ENCODE measurements at places on chromosomes 2 and 18.

GRCh38 chr2:127642706-127643438 lies 3.1 kb upstream of the GPR17 start:
- no peak for DNase-seq

DNA sequence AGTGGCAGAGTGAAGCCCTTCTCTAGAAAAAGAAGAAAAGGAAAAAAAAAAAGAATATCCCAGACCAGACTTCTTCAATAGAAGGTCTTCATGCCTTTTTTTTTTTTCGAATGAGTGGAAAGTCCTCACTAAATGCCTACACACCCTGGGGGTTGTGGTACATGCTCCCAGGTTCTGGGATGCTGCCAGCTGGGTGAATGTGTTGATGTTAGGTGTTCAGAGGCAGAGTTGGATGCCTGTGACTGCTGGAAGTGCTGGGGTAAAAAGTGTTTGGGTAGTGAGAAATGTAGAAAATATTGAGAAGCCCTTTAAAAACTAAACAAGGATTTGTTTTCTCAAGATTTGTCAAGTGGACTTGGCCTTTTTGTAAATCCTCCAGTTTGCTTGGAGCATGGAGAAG lies 318.6 kb downstream of the SLC4A3 start:
- no peak for DNase-seq

GRCh38 chr2:180657054-180657453 lies 323.4 kb upstream of the UBE2E3 start:
- no peak for DNase-seq

- DNase-seq = no peak
Measured at GRCh38 chr2:101790857-101791256, 93.3 kb downstream of the MAP4K4 start.

- no peak for DNase-seq
Measured at GRCh38 chr2:53265544-53266299, 501.9 kb upstream of the CHAC2 start.

DNA sequence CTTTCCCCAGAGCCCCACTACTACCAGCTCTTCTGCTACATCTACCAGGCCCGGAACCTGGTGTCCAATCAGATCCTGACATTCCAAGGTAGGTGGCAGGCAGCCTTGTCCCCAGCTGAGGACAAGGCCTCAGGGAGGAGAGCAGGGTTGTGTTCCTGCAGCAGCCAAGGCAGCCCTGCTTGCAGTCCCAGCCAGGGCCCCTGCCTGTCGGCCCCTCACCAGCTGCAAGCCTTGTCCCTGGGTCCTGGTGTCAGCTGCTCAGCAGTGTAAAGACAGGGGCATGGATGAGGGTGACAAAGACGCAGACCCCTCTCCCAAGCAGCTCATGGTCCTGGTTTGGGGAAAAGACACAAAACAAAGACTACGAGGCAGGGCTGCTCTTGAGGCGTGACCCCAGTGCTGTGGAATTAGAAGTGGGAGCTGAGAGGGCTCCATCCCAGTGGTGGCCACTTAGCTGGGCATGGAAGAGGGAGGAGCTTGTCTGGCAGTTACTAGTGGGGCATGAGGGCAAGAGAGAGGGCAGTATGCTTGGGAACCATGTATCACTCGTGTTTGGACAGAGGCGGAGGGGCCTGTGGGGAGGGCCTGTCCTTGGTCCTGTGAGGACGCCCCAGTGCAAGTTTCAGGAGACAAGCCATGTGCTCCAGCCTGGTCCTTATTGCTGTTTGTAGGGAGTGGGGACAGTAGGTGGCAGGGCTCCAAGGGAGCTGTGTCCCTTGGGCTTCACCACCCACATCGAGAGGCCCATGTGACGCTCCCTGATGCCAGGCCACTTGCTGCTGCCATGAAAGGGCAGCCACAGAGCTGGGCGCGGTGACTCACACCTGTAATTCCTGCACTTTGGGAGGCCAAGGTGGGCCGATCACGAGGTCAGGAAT lies 47.5 kb downstream of the LMAN2L start:
- no peak for DNase-seq

- DNase-seq = no peak
Measured at GRCh38 chr2:30310371-30310770, 79.0 kb downstream of the LBH start.

- no peak for DNase-seq
Measured at GRCh38 chr18:8654503-8655451, 45.5 kb downstream of the RAB12 start.
